SJSA1 (cell line): ENCODE measurements at places on chromosomes 5 and 9.
A peak's percentile ranks its signal among the peaks of the same experiment; 100 is the strongest.

DNA sequence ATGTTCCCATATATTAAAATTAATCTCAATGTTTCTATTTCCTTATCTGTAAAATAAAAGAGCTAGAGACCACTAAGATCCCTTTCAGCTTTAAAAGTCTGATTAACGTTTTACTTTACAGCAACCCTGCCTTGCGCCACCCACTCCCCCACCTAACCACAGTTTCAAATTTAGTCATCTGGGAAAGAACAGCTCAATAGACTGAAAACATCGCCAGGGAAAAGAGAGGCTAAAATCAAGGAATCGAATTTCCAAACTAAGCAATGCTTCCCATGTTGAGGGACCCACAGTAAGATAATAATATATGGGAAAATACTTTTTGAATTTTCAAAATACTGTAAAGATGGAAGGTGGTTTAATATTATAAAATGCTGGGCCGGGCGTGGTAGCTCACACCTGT lies 6.6 kb downstream of the SAXO1 start:
- DNase-seq: no peak

DNA sequence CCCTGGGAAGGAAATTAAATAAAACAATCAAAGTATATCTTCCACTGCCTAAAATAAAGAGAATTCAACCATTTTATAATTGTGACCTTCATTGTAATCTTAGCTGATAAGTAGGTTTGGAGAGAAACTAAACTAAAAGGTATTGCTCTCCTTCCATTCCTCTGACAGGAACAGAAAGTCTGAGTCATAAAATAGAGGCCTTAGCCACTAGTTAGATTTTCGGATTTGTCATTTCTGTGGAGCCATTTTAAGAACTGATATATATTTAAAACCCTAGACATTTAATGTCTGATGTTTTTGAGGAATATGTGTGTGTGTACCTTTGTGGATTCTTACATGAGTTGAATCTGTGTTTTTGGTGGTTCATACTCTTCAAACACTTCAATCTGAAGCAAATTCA lies 11.8 kb upstream of the TMC1 start:
- DNase-seq: no peak

DNA sequence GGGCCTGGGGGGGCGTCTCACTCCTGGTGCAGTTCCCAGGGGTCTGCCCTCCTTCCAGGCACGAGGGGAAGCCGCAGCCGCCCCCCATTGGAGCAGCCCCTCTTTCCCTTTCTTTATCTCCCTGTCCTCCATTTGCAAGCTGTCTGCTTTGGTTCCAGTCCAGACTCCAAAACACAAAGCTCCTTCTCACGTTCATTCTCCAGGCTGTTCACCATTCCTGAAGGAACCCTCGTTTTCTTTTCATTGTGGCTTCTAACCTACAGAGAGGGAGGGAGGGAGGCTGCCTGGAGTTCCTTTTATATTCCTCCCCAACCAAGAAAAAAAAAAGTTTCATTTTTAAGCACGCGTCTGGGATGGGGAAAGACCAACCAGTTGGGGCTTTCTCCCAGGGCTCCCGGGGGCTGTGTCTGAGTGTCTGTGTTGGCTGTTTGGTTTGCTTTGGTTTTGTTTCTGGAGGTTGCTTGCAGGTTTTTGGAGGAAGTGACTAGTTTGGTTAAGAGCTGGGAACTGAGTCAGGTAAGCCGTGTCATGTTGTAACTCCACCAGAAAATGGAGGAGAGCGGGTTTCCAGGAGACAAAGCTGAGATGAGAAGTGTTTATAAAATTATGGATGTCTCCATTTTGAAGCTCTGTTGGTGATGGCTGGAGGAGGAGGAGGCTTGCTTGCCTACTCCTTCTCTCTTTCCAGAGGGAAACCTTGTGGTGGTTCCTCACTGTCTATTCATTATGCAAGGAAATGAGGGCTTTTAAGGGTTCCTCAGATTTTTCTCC lies 1.6 kb downstream of the ZNF462 start:
- no peak for DNase-seq

DNA sequence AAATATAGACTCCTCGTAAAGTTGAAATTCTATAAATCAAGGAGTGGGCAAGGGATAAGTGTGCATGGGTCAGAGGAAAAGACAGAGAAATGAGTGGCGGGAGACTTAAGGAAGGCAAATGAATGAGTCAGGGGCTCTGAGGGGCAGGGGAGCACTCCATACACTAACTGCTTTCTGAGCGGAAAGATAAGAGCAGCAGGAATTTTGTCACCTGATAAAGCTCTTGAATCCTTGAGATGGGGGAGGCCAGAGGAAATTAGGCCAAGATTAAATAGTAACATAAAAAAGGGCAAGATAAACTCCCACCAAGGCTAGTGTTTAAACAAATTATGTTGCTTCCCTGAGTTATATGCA lies 191.0 kb upstream of the S1PR3 start:
- no peak for DNase-seq

GRCh38 chr5:180373454-180373853 lies 20.3 kb upstream of the GFPT2 start:
- DNase-seq: no peak

GRCh38 chr5:83568186-83568585 lies 96.6 kb downstream of the VCAN start:
- DNase-seq: no peak

DNA sequence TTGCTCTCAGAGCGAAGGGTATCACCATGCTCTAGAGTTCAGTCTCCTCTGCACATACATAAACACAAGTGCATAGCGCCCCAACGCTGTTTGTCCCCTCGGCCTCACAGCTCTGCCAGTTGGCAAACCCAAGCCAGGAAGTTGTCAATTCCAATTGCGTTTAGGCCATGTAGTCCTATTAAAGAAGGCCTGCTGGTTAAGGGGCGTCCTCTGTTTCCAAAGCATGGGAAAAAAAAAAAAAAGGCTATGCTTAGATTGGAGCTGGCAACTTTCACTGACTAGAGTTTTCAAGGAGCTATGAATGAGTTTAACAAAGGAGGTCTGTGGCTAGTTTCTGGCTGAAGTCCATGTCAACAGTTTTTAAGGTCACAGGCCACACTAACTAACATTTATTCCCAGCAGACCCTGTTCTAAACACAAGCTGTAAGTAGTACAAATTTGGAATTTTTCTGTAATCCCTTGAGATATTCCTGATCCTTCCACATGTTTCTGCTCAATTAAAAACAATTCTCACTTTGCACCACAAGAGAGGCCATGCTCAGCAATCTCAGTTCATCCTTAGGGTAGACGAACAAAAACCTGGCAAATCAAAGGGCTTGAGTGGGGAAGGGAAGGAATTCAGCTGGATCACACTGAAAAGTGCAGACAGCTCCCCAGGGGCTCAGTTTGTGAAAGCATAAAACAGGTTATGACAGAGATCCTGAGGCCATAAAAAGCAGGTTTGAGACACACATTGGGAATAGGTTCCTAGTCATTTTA lies 187.7 kb downstream of the DENND1A start:
- DNase-seq: peak; percentile 7

- no peak for DNase-seq
Measured at GRCh38 chr9:110746211-110746930, 77.8 kb downstream of the MUSK start.

DNA sequence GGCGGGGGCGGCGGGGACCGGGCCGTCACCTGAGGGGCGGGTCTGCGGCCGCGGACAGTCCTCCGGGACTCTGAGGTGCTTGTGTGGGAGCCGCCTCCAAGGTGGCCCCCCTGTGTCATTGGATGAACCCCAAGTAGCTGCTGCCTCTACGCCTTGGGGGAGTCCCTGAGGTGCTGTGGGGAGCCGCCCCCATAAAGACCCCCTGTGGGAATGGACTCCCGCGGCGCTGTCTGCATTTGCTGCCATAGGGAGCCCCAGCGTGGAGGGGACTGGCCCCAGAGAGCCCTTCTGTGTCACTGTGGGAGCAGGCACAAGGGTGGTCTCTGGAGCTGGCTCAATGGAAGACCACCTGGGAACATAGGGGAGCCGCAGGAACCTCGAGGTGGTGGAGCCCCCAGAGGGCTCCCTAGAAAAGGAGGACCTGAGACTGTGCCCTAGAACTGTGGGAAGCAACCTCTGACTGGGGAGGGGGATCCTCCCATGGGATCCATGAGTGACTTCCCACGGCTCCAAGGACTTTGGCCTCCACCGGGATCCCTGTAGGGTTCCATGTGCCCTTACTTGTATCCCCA lies 412 bp downstream of the PHF24 start:
- no peak for DNase-seq
